ENCODE measurements at places on chromosomes 6 and 20.

GRCh38 chr20:36153736-36154699 is 522 bp upstream of the EPB41L1 start:
- DNase-seq: peak; percentile 86

GRCh38 chr20:34624629-34625028 is 52.3 kb downstream of the PIGU start:
- DNase-seq: no peak

DNA sequence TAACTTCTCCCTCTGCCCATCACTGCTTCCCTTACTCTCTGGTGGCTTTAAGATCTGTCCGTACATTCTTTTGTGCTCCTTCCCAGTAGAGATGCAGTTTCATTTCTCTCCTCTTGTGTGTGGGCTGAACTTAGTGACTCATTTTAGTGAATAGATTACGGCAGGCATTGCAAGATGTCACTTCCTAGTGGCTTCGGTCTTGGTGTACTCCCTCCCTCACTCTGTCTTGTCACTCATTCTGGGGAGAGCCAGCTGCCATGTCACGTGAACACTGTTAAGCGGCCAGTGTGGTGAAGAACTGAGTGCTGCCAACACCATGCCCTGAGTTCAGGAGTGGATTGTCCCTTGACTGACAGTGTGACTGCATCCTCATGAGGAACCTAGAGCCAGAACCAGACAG is 115.9 kb downstream of the OTOR start:
- DNase-seq: no peak

DNA sequence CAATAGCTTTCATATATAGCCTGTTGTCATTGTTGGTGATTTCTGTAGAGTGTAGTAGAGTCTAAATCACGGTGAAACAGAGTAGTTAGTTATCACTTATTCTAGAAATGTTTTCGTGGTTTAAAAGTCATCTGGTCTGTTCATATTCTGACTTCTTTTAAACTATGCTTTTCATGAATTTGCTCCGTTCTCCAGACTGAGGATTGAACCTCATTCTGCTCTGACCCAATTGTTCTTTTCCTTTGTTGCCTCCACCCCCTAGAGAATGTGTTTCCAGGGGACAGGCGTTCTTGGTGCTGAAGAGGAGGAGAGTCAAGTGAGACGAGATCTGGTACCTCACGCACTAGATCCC is 748 bp upstream of the ZNF292 start:
- DNase-seq: no peak

- DNase-seq: no peak
These were observed 64.8 kb upstream of the NRSN1 start for GRCh38 chr6:24060982-24061754.

DNA sequence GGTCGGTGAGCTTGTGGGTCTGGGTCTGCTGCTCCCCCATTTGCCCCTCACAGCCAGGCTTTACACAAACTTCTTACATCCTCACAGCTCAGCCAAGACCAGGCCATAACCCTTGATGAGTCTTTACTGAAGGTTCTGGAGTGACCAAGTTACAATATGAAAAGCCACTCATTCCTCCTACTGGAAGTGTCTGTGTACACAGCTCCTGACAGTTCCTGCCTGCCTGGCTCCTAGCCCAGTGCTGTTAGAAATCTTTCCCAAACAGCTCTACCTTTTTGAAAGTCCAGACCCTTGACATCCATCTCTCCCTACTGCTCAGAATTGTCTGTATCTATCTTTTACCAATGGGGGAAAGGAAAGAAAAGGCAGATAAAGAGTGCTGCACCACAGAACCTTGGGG is 106.9 kb downstream of the PAX1 start:
- no peak for DNase-seq

DNA sequence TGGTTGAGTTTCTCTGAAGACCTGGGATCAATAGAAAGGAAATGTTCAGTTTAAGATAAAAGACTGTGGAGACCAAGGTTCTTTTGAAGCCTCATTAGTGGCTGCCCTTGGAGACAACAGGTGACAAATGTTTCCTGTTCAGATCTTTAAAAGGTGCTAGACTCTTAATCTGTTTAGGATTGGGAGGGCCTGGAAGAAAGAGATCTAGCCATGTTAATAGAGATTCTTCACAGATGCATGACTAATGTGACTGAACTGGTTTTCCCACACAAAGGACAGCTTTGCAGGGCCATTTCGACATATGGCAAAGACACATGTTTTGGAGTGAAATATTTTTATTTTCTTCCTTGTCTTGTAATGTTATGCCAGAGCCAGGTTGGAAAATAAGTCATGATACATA is 82.2 kb downstream of the WDR27 start:
- no peak for DNase-seq

GRCh38 chr6:163170294-163170883 is 244.1 kb upstream of the QKI start:
- no peak for DNase-seq

DNA sequence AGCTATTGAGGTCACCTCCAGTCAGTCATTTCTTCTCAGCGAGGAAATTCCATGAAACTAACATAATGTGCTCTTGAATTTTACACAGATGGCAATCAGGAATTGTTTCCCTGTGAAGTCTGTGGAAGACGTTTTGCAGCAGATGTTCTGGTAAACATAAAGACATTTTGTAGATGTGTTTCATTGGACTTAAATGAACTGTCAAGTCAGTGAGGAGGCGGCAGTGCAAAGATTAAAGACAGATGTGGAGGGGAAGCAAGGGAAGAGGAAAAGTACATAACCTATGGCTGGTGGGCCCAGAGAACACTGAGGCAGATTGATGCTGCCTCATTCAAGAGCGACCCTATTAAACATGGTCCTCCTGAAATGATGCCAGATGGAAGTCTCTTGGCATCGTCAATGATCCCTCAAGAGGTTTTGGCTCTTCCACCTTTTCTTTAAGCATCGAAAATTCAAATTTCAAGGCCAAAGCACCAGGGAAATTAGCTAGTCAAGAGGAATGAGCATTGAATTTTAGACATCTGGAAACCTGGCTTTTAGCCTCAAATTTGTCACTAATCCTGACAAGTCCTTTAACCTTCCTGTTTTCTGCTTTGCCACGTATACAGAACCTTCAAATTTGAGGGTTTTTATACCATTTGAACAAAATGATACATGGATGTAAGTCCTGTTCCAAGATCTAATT is 20.1 kb downstream of the ZC2HC1B start:
- peak; percentile 59 for DNase-seq

- DNase-seq: no peak
These were observed 11.4 kb upstream of the IFNGR1 start for GRCh38 chr6:137230547-137230946.

DNA sequence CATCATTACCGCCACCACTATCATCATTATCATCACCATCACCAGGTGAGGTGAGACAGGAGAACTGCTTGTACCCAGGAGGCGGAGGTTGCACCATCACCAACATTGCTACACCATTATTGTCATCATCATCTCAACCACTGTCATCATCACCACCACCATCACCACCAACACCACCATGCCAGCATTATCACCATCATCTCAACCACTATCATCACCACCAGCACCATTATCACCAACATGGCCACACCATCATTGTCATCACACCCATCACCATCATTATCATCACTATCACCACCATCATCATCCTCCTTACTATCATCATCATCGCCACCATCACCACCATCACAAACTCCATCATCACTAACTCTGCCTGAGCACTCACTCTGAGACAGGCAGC is 661.8 kb upstream of the DEFB115 start:
- DNase-seq: no peak

DNA sequence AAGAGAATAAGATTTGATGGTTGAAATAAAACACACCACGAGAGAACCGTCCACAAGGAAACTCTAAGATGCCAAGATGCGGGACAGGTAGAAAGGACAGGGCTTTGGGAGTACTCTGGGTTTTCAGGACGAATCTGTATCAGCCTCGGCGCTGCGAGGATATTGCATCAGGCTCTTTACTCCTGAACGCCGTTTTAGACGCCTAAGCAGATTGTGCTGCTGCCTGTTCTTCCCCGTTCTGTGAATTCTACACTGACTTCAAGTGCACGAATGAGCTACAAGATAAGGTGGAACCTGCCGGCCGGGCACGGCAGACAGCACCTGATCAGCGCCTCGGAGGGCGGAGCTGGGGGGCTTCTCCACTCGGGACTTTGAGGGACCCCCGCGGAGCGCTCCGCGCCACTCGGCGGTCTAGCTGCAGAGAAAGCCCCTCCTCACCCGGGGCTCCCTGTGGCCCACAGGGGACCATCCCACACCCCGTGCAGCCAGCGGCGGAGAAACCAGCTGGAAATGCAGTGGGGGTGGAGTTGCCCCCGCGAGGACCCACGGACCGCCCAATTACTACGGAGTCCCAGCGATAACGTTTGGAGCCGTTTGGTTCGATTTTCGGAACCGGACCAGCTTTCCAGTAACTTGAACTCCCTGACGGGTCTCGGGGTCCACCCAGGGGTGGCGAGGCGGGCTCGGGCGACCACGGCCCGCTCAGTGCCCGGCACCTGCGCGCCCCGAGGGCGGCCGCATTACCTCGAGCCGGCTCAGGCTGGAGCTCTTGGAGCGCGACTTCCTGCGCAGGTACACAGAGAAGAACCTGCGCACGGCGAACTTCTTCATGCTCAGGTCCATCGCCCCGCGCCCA is 646 bp downstream of the RPS6KA2 start:
- DNase-seq: no peak

DNA sequence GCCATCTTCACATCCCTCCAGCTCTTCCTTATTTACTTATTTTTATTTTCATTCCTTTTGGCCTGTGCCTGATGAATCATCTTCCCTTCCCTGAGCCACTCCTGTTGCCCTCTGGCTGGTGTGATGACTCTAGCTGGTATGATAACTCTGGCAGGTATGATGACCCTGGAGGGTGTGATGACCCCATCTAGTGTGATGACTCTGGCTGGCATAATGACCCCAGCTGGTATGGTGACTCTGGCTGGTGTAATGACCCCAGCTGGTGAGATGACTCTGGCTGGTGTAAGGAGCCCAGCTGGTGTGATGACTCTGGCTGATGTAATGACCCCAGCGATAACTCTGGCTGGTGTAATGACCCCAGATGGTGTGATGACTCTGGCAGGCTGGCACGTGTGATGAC is 426.8 kb downstream of the QKI start:
- DNase-seq: no peak

GRCh38 chr6:94052749-94053148 is 633.4 kb upstream of the EPHA7 start:
- DNase-seq: no peak
